ENCODE measurements at places on chromosomes 3 and 15. TPM values are rescaled to one million over a fixed set of nuclear protein-coding genes. Genes with fewer than 3 reads are reported as not detected.

The CFAP20DC gene
- 1.2 TPM for total RNA-seq

The XCR1 gene
- not detected for total RNA-seq

The ZMYND10 gene
- total RNA-seq: 2.2 TPM

The ANKUB1 gene
- total RNA-seq: not detected

The DNAH1 gene
- total RNA-seq: 26.3 TPM

The NAALADL2 gene
- total RNA-seq: not detected

The PLA2G4E gene
- total RNA-seq: not detected

Data from activated naive CD4-positive, alpha-beta T cell treated with anti-CD3 and anti-CD28 coated beads, Interleukin-2, amount 10 ng/mL, durations not matched to agents 5 hours and 36 hours (primary cell).